Lower lobe of right lung (tissue), 2 donors: ENCODE measurements at places on chromosomes 11 and 22. TPM values are rescaled to one million over a fixed set of nuclear protein-coding genes. Genes with fewer than 3 reads are reported as not detected.

DNA sequence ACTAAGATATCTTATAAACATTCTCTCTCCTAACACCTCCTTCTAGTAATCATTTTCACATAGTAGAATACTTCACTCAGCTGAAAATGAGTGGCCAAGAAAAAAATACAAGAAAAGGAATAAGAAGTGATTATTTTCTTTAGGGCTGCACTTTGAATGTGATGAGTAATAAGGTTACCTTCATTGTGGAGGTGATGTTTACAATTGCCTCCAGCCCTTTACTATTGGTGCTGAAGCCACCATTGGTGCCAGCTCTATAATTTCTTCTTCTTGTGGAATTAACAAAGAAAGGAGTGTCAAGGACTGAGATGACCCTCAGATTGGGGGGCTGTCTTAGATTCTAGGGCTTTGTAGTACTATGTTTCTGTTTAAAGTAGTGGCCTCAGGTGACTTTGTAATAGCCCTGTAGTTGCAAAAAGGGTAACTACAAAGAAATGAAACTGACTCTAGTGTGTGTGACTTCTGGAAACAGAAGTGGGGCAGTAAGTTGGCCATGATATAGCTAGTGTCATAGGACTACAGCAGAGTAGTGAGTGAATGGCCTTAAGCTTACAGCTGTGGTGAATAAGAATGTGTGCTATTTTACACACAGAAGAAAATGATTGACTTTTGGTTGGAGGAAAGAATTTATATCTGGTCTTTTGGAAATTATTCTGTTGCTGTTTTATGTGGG, 287.2 kb downstream of the TMEM135 start:
- no peak overlapping the region for H3K4me3 ChIP-seq
- DNase-seq = no peak
- H3K4me1 ChIP-seq = peaks cover 4% of the 10 kb centered on the region
- peaks cover 14% of the 10 kb centered on the region for H3K36me3 ChIP-seq
- no peaks in the 10 kb centered on the region for H3K27me3 ChIP-seq

GRCh38 chr22:32761251-32761903, 40.1 kb upstream of the TIMP3 start:
- H3K27ac ChIP-seq = peak overlapping the region; percentile 65
- peaks cover 5% of the 10 kb centered on the region for H3K27me3 ChIP-seq
- DNase-seq = no peak
- peaks cover 41% of the 10 kb centered on the region for H3K4me1 ChIP-seq
- no peak overlapping the region for H3K4me3 ChIP-seq

KRTAP5-4 gene
- not detected for total RNA-seq

TMEM138 gene
- 38.9 TPM for total RNA-seq

FREY1 gene
- 0.53 TPM for total RNA-seq

MAJIN gene
- total RNA-seq = not detected

DNA sequence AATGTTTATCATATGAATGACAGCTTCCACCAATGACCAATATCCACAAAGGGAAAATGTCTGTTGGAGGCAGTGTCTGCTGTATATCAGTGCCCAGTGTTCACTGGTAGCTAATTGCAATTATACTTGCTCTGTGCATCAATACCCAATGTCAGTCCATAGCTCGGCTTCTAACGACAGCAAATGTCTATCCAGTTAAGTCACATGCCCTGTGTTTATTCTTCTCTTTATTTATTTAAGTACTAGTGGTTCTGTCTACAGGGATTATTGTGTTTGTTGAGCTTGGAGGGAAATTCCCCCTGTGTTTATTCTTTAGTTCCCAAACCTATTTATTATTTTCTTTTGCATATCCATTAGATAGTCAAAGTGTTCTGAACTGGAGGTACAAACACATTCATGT, 18.6 kb downstream of the TSKU start:
- no peaks in the 10 kb centered on the region for H3K27me3 ChIP-seq
- H3K36me3 ChIP-seq = no peaks in the 10 kb centered on the region
- no peak for DNase-seq

- no peak overlapping the region for H3K27ac ChIP-seq
- DNase-seq = no peak
- H3K4me1 ChIP-seq = peaks cover 4% of the 10 kb centered on the region
- H3K4me3 ChIP-seq = no peak overlapping the region
- H3K27me3 ChIP-seq = no peaks in the 10 kb centered on the region
- no peaks in the 10 kb centered on the region for H3K36me3 ChIP-seq
These were observed 55.1 kb downstream of the MTMR3 start for GRCh38 chr22:29937940-29938693.

SCARF2 gene
- total RNA-seq = 12.6 TPM

- DNase-seq = peak; percentile 71
- H3K27ac ChIP-seq = peak overlapping the region; percentile 49
- peaks cover 20% of the 10 kb centered on the region for H3K4me1 ChIP-seq
- peak overlapping the region; percentile 60 for H3K4me3 ChIP-seq
These were observed 15.9 kb downstream of the RTN4RL2 start for GRCh38 chr11:57476047-57476756.

DNA sequence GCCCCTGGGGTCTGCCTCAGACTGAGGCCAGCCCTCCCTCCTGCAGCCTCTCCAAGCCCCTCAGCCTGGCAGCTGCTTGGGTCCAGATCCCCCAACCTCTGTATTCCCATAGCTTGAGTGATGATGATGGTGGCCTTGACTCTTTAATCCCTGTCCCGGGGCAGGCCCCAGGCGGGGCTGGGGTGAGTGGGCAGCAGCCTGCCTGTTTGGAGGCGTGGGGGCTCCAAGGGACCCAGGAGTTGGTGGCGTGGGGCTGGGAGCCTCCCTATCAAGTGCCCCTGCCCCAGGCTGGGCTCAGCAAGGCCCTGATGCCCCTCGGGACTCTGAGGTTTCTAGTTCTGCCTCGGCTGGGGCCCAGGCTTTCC, 22.5 kb downstream of the PPIL2 start:
- no peaks in the 10 kb centered on the region for H3K27me3 ChIP-seq
- no peak overlapping the region for H3K27ac ChIP-seq
- no peak for DNase-seq

TMEM225 gene
- not detected for total RNA-seq

DNA sequence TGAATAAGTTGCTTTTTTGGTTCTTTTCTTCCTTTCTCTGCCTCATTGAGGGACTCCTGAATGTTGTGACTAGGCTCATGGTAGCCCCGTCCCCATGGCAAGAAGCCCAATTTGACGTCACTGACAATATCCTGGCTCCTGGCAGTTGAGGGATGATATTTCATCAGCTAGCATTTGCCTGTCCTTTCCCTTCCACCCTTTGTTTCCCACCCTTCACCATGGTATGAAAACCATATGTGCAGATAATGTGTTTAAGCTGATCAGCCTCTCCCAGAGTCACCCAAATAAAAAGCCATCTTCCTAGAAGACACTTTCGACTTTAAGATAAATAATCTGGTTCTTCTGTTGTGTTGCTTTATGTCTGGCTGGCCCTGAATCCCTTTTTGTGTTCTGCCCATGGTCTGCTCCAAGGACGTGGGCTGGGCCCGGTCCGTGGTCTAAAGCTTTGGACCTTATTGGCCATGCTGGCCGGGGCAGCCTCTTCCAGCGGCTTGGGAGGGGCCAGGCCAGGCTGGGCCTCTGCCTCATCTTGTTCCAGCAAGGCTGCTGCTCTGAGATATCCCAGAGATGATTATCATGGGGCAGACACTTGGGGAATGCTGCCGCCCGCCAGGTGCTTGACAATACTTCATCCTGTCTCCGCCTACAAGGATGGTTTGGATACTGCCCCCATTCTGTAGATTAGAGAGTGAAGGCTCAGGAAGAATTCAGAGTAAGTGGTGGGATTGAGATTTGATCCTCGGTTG, 5.1 kb downstream of the TSPAN18 start:
- no peak for DNase-seq
- H3K27me3 ChIP-seq = peaks cover 27% of the 10 kb centered on the region
- H3K4me1 ChIP-seq = peaks cover 29% of the 10 kb centered on the region
- H3K4me3 ChIP-seq = no peak overlapping the region
- H3K27ac ChIP-seq = no peak overlapping the region
- H3K36me3 ChIP-seq = no peaks in the 10 kb centered on the region

- no peak overlapping the region for H3K4me3 ChIP-seq
- peaks cover 5% of the 10 kb centered on the region for H3K4me1 ChIP-seq
- no peak for DNase-seq
These were observed 259.7 kb downstream of the MN1 start for GRCh38 chr22:27541836-27542235.

- H3K4me3 ChIP-seq = no peak overlapping the region
- H3K27ac ChIP-seq = no peak overlapping the region
- H3K27me3 ChIP-seq = no peaks in the 10 kb centered on the region
These were observed 41.8 kb downstream of the TMPRSS5 start for GRCh38 chr11:113664069-113664980.
